ENCODE measurements at places on chromosomes 6 and 20. TPM values are rescaled to one million over a fixed set of nuclear protein-coding genes. Genes with fewer than 3 reads are reported as not detected.

ADTRP gene
- total RNA-seq: not detected

IL17F gene
- total RNA-seq: not detected

HCRTR2 gene
- total RNA-seq: not detected

IL17A gene
- total RNA-seq: not detected

IRAK1BP1 gene
- 11.6 TPM for total RNA-seq

- DNase-seq: no peak
These were observed 82.2 kb downstream of the TRERF1 start for GRCh38 chr6:42369568-42369967.

GRCh38 chr20:16061351-16061750, 511.9 kb downstream of the KIF16B start:
- no peak for DNase-seq

GRCh38 chr20:40776466-40777457, 87.7 kb upstream of the MAFB start:
- DNase-seq: no peak

DNA sequence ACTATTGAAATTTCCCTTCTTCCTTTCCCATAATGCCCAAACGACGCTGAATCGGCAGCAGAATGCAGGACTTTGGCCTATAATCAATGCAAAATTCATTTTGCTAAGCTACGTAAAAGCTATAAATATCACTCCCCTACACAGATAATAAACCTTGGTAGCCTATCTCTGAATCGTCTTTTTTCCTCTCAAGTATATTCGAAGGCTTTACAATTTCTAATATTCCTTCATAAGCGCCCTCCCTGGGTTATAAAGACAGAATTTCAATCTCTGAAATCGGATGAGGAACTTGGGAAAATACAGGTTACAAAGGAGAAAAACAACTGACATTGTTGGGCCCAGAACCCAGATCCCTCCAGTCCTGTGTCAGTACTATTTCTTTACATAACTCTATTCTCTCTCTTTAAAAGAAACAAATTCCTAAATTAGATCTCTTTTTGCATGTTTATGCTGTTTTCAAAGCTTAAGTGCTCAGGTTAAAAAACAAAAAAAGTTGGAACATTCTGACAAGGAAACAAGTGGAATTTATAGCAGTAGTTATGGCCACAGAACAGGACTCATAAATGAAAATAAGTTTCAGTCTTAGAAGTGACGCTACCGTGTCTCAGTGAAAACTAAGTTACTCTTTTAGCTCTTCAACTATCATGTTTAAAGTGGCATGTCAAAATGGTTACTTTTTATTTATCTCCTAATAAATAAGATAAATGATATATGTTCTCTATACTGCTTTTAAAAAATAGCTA, 84.5 kb downstream of the SESN1 start:
- no peak for DNase-seq

DNA sequence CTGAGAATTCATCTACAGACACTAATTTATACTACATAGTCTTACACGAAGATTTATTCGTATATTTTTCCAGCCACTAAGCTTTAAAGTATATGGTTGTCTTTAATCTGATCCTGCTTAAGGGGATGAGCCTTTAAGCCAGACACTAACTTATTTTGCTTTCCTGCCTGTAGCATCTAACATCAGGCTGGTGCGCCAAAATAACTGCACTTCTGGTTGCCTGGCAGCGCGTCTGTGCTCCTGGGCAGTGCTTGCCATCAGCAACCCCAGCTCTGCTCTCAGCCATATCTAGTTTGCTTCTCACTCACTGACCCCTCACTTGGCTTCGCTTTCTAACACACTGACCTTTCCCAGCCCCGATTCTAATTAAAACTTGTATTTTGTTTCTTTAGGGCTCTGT, 21.8 kb downstream of the HMGCLL1 start:
- no peak for DNase-seq

- no peak for DNase-seq
These were observed 224.8 kb upstream of the RREB1 start for GRCh38 chr6:6883011-6883410.

- no peak for DNase-seq
These were observed 37.7 kb upstream of the SLC4A11 start for GRCh38 chr20:3276680-3277015.

DNA sequence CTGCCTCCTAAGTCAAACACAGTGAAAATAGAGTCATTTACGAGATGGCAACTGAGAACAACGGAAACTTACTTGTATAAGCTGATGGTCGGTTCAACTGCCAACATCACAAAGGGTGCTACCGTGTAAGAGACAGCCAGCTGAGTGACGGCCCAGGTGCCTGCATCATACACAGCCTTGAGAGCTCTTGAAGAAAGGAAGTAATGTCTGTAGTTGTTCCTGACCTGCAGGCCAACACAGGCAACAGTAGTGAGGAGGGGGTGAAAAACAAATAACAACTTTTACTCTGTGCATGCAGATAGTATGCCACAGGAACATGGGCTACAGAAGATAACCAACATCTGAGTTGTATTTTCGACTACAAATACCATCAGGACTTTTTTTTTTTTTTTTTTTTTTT, 102.7 kb downstream of the MBOAT1 start:
- DNase-seq: no peak

GRCh38 chr20:29876911-29877285, 1380.6 kb upstream of the DEFB115 start:
- no peak for DNase-seq
